ELF-1 (cell line): ENCODE measurements at places on chromosomes 1 and 21.

DNA sequence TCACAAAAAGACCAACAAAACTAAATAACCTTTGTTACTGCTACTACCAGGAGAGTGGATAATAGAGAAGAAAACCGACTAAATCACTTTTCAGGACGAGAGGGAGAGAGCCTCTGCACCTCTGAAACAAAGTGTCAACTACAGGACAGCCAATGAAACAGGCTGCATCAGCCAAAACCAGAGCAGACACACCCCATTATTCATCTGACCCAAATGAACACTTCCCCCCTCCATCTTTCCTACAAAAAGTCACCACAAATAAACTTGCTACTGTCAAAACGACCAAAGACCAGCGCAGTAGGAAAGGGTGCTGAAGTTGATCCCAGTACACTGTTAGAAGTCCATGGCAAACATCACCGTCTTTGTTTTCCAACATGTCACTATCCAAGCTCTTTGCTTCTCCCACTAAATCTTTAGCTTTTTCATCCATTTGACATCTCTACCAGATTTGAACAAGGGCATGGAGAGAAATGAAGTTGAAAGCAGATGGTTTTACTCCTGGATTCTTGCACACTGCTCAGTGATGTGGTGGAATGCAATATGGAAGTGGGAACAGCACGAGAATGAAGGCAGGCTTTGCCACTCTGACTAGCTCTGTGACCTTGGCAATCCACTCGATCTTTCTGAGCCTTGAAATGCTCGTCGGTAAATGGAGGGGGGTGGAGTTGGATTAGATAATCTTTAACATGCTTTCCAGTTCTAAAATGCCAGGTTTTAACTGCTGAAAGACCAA is 20.5 kb downstream of the DSTYK start:
- no peak for DNase-seq

DNA sequence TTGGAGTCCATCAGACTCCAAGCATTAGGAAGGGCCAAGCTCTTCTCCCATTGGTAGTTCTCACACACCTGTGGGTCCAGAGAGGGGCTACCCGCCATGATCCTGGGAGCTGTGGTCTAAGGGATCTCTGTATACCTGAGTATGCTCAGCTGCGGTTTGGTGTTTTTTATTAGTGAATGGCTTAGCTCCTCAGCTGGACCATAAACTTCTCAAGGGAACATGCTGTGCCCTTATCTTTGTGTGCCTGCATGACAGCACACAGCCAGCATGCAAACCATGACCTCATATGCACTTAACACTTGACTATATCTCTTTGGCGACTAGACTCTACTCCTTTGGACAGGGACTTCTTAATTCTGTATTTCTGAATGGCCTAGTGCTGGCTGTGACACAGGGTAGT is 94.5 kb downstream of the CD58 start:
- no peak for DNase-seq

DNA sequence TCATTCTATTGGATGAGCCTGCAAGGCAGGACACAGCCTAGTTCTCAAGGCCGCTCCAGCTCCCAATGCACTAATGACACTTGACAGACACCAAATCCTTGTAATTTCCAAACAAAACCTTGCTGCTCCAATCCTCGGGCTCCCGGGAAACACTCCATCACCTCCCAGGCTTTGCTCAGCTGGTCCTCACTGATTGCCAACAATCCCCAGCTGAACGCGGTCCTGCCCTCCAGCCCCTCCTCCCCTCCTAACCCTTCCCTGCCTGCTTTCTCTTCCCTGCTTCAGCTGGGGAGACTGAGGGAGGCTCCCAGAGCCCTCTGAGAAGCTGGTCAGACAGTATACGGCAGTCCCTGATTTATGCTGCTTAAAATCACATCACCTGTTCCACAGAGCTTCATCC is 114.4 kb upstream of the TNR start:
- DNase-seq = no peak

- DNase-seq = no peak
These were observed 87.3 kb downstream of the JAK1 start for GRCh38 chr1:64878931-64879611.

- peak; percentile 60 for DNase-seq
These were observed 71.0 kb downstream of the SIPA1L2 start for GRCh38 chr1:232558954-232559353.

GRCh38 chr1:203663294-203663693 is 36.7 kb downstream of the ATP2B4 start:
- DNase-seq = no peak

DNA sequence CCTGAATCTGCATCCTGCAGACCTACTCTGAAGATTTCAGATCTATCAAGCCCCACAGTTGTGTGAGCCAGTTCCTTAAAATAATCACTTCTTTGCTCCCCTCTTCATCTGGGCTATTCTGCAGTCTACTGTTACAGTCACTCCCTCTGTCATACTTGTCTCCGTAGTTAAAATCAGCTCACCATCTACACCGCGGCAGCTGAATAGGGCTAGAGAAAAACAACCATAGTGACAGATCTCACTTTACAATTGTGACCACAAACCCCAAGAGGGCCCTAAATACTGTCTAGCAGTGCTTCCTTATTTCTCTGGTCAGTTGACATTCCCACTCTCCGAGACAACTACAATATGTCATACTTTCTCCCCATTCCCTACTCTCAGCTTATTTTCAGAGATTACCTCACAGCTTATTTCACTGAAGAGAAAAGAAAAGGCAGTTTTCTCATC is 12.9 kb downstream of the DESI2 start:
- DNase-seq = no peak

- no peak for DNase-seq
These were observed 120.6 kb downstream of the FCRL5 start for GRCh38 chr1:157431751-157432150.

DNA sequence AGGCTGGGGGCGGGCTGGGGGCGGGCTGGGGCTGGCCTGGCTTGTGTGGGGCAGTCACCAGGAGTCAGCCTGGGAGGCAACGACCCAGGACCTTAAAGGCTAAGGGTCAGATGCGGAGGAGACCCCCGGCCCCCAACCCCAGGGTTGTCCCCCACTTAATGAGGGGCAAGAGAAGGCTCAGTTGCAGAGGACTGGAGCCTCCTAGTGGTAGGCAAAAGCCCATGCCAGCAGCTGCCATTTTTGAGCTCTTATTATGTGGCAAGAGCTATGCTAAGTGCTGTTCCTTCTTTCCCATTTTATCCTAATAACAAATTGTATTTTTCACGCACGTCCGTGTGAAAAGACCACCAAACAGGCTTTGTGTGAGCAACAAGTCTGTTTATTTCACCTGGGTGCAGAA is 8.0 kb downstream of the KIAA1614 start:
- DNase-seq = no peak

DNA sequence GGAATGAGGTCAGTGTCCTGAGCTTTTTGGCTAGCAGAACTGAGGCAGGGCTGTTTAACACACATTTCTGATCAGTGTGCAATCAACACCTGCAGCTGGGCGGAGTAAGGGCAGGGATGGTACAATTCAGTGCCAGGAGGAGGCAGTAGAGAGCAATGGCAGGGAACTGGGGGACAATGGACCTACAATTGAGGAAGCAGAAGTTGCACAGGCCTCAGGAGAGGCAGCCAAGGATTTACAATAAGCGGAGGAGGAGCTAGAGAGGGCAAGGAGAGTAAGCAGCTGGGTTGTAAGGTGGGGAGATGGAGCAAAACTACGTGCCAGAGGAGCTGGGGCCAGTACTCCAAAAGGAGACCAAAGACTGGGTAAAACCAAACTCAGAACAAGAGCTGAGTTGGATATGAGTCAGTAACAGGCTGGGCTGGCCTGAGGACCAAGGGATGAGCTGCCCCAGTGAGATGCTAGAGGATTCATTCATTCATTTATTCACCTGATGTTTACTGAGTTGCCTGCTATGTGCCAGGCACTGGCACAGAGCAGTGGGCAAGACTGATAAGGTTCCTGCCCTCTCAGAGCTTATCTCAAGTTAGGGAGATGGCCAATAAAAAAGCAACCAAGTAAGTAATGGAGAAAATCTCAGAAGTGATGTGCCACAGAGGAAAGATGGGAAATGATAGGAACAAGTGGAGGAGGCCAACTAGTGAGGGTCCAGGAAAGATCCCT is 10.4 kb upstream of the GALE start:
- peak; percentile 77 for DNase-seq

GRCh38 chr1:184903111-184903692 is 71.1 kb downstream of the NIBAN1 start:
- no peak for DNase-seq

- no peak for DNase-seq
These were observed 474.4 kb downstream of the SETD4 start for GRCh38 chr21:35585878-35586277.

GRCh38 chr1:244419024-244419423 is 32.7 kb downstream of the ADSS2 start:
- DNase-seq = no peak

DNA sequence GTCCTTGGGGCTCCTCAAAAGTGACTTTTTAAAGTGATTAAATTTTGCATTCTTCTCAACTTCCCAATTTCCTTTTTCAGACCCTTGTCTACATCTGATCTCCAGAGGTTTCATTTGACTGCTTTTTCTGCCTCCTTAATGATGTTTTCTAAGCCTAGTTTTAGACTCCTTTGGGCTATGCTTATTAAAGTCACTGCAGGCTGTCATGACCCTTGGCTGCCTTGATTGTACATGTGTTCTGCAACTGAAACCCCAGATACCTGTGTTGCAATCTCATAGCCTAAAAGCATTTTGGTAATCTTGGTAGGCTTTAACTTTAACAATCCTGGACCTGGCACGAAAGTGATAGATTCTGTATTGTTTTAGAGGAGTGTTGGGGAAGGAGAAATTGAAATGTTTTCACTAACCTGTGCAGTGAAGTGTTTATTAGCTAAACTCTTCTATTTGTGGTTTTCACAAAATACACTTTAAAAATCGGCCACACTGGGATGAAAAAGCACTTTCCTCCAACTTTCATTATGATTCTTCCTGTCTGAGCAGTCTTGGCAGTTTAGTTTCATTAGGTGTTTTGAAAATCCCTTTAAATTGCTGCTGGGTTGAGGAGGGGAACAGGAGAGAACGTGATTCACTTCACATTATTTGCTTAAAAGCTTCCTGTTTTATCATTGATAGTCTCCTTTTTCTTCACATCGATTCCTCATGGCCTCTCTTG is 4.9 kb downstream of the MACO1 start:
- DNase-seq = no peak

DNA sequence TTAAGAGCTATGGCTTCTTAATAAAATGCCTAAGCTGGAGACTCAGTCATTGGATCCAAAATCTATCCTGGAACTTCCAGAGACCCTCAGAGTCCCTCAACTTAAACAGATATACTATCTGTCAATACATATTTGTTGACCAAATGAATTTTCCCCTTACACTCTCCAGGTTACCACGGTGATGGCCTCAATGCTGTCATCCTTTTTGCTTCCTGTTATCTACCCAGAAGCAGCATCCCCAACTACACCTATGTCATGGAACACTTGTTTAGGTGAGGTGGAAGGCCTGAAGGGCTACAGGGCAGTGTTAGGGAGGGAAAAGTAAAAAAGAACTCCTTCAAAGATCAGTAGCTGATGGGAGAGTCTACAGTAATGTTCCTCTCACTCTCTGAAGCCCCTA is 4.4 kb upstream of the C1orf56 start:
- DNase-seq = no peak

GRCh38 chr1:53918343-53918742 is 24.4 kb downstream of the DIO1 start:
- no peak for DNase-seq

DNA sequence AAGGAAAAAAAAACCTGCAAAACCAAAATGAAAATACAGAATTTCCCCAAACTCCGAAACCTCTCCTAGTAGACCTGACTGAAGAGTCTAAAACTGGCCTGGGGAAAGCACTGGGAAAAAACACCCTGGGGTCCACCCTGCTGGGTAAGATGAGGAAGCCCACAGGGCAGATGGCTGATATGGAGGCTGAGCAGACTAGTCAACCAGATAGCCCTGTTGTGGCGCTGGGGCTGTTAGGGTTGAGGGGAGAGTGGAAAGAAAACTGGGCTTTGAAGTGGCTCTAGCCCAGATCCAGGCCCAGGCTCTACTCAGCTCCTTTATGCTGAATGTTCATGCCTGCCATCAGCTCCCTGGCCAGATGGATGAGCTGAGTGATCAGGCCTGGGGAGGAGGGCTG is 6.8 kb upstream of the SLAMF1 start:
- DNase-seq = peak; percentile 52

DNA sequence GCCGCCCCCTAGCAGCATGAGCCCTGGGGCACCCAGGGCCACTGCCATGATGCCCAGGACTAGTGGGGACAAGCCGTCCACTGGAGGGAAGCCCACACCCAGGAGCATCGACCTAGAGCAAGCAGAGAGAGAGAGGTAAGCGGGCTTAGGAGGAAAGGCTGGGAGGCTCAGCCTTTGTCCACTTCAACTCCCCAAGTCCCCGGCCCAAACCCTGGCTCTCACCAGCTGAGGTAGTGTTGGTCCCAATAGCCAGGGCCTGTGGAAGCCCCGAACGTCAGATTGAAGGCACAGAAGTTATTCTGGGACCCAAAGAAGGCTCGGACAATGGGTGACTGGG is 2.4 kb downstream of the GLMP start:
- no peak for DNase-seq

- peak; percentile 16 for DNase-seq
These were observed 83.9 kb downstream of the DTL start for GRCh38 chr1:212119397-212119837.

GRCh38 chr21:15326032-15326867 is 261.4 kb upstream of the NRIP1 start:
- no peak for DNase-seq

DNA sequence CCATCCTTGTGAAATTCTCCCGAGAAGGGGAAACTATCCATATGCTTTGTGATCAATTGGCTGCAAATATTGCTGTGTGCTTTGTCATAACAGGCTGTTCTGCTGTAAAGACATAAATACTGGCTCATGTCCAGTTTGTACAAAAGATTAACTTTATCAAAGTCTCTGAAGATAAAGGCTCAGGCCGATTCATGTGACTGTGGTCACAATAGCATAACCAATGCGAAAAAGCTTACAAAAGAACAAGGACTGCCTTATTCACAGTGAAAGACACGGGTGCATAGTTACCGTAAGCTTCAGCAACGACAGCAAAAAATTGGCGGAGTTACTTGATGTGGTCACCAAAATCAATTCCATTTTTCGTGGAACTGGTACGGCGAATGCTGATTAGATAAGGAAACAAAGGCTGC is 173.6 kb upstream of the CHRM3 start:
- DNase-seq = no peak

DNA sequence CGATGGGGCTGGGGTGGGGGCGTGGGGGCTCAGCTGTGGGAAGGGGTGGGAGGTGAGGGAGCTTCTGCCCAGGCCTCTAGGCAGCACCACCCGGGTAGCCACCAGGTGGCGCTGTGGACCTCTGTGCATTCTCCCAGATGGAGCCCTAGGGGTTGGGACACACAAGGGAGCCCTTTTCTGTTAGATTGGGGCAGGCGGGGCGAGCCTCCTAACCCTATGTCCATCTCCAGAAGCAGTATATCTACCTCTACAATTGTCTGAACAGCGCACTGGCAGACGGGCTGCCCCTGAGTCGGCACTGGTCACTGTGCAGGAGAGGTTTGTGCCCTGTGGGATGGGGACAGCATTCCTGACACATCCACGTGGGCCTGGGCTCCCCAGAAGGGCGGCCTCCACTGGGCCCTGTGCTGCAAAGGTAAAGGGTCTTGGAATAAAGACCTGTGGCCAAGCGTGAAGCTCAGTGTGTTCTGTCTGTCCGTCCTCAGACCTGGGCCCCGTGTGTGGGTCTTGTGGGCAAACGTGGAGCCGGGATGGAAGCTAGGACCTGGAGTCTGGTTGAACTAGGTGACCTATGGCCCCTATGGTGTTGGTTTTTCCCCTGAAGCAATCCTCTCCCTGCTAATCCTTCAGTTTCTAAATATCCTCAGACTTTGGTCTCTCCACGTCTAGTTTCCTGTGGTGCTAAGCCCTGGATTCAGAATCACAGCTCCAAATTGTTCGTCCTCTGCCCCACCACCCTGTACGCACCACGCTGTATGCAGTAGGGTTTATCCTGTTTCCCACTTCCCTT is 4.4 kb upstream of the LGR6 start:
- DNase-seq = peak; percentile 82
